ENCODE measurements at places on chromosomes 16 and 17.

DNA sequence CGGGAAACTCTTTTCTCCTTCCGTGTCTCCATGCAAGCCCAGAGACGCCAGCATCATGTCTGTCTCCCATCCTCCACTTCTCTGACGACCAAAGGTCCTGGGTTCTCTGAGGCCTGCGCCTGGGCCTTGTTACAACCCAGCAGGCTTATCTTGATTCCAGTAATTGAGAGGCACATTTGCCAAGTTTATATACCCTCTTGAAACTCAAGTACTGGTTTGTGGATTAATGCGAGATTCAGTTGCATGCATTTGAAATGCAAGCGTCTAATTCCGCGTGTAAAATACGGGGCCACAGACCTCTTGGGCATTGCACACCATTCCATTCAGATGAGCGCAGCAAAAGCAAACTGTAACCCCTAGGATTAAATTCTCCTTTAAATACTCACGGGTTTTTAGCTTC is 28.7 kb upstream of the CRISPLD2 start:
- DNase-seq = no peak

- DNase-seq = no peak
Measured at GRCh38 chr16:17723531-17724134, 252.9 kb upstream of the XYLT1 start.

DNA sequence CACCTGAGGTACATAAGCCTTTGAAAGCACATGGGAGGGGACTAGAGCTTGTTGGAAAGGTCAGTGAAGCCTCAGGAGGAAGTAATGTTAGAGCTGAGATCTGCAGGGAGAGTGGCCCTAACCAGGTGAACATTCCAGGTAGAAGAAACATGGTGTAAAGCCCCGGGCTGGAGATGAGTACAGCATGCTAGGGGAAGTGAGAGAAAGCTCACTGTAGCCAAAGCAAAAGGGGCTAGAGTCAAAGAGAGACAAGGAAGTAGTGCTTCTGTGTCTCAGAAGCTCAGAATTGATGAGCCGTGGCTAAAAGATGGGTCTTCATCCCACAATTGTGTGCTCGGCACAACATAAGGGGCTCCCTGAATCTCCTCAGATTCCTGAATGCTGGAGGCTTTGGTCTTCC is 481.8 kb downstream of the XYLT1 start:
- no peak for DNase-seq

- no peak for DNase-seq
Measured at GRCh38 chr16:24009098-24009497, 173.3 kb downstream of the PRKCB start.

GRCh38 chr16:1772362-1772907 is at the start of gene EME2:
Gene EME2, plus strand, starts transcription at chr16:1772810. Its CDS starts 418 bp downstream, at chr16:1773228.
- no peak for DNase-seq

DNA sequence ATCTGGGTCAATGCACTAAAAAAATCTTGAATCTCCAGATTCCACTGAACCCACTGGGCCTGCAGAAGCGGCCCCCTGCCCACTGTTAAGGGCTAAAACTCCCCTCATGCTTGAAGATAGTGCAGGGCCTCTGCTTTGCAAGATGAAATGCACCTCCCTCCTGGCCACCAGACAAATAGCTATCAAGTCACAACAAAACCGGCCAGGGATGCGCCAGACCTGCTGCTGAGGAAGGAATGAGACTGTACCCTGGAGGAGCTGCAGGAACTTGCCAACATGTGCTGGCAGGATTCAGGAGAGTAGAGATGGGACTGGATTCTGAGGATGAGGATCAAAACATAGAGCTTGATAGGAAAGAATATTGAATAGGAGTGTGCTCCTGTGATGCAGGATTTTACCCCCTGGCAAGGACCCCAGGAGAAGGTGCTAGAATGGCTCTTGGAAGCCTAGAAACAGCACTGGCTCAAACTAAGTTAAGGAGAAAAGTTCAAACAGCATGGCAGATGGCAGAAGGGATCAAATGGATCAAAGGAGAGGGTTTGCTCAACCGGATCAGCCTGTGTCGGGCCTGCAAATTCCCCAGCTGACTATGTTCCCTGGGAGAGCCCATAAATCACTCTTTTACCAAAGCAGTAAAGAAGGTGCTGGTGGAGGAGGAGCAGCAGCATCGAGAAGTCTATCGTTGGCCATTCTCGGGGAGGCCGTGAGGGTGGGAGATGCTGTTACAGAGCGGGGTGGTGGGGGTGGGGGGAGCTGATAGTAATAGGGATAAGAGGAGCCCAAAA is 27.2 kb upstream of the XYLT2 start:
- no peak for DNase-seq

- no peak for DNase-seq
Measured at GRCh38 chr16:86298758-86299134, 211.6 kb upstream of the FOXF1 start.

DNA sequence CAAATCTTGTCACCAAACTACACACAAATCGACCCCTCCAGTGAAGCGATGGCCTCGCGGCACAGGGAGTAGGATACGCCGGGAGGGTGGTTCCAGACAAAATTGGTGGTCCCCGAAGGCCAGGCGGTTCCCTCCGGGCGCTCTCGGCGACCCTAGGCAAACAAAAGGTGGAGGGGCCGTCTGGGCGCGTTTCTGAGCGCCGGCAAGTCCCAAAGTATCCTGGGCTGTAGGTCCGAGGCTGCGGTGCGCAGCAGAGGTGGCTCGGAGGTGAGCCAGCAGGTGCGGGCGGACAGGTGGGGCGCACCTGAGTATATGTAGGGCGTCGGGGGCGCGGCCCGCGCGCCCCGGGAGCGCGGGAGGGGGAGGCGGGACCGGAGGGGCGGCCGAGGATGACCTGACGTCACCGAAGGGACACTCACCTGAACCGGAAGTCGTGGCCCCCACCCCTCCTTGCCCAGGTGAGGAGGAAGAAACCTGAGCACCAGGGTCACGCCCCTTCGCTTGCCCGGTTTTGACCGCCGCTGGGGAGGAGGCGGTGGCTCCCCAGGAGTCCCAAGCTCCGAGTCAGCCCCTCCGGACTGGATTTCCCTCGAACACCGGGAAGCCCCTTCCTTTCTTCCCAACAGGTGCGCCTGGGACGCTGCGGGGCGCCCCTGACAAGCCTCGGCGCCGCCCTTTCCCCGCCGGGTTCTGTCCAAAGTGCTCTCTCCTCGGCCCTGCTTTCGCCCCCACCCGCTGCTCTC is at the start of gene CLDN7:
Gene CLDN7 (minus strand): TSS at position 287 of the 743 bp plus-strand sequence. CDS start 435 bp downstream, outside the sequence.
- DNase-seq = peak; percentile 96

- DNase-seq = no peak
Measured at GRCh38 chr16:66131156-66131807, 235.2 kb upstream of the CDH5 start.

- no peak for DNase-seq
Measured at GRCh38 chr16:23286131-23286532, 16.0 kb upstream of the SCNN1B start.

GRCh38 chr16:64074706-64075105 is 1047.2 kb downstream of the CDH11 start:
- no peak for DNase-seq

DNA sequence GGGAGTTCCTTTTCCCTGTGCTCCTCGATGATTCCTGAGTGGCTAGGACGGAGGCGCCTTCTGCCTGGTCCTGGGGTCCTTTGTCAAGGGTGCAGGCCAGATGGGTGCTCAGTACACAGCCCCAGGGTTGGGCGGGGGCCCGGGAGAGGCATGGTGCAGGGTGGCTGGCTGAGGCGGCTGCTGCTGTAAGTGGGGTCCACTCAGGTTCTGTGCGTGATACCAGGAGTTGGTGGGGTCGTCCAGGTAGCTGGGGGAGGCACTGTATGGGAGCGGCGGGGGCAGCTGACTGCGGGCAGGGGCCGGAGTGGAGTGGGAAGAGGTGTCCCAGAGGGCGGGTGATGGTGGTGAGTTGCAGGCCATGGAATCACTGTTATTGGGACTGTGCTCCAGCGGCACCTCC is 3.6 kb downstream of the DLX3 start:
- no peak for DNase-seq

DNA sequence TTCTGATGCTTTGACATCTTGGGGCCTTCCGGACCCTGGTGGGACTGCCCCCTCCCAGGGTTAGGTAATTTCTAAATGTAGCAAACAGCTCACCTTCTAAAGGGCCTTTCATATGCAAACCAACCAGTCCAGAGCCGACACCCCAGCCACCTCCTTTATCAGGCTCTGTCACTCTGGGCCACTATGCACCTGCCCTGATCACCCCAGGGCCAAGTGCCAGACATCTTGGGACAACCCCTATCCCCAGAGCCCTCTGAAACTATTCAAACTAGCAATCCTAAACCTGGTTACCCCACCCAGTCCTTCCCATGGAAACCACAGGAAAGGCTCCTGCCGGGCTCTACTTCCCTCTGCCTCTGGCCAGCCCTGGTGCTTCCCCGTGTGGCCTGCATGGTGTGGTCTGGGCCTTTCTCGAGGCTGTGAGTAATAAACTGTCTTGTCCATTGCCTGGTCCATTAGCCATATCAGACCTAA is 91.2 kb upstream of the TNRC6C start:
- no peak for DNase-seq

- DNase-seq = no peak
Measured at GRCh38 chr17:54844233-54844632, 56.4 kb upstream of the TOM1L1 start.

- no peak for DNase-seq
Measured at GRCh38 chr16:87344165-87344930, 27.2 kb upstream of the C16orf95 start.

DNA sequence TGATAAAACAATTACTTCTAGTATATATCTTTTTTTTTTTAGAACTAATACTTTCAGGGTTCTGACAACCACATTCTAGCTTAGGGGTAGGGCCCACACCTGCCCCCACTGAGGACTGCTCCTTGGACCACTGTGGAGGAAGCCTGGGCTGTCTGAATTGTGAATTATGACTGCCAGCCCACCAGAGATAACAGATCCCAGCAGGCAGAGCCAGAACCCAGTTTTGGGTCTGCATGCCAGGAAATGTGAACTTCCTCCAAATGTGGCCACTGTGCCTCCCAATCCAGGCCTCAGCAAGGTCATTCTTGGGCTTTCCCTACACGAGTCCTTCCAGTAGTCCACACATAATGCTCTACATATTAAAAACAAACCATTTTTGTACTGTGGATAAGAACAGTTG is 15.9 kb downstream of the VEZF1 start:
- DNase-seq = no peak

DNA sequence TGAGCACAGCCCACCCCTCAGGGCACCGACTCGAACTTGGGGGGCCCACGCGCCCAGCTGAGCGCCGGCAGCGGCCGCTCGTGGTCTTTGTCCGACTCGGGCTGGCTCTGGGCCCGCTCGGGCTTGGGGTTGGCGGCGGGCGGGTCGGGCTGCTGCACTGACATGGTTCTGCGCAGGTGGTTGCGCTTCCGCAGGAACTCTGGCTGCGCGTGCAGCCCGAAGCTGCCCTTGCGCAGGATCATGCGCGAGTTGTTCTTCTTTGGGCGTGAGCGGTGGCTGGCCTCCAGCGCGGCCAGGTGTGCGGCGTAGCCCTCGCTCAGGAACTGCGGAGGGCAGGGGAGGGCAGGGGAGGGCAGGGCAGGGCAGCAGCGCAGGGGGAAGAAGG is 11.1 kb downstream of the PIMREG start:
- DNase-seq = no peak

DNA sequence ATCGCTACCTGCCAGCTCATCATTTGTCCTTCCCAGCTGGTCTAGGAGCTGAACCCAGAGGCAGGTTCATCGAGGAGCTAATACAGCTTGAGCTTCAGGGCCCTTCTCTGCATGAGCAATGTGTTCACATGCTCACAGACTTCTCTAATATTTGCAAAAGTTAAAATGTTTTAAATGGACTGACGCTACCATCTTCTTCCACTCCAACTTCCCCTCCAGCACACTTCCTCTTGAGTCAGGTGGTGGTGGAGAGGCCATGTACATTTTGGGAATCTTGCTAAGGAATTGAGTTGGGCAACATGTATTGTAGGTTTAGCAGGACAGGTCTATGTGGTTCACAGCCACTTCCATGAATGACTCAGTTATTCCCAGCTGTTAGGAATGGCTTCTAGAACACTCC is 21.6 kb upstream of the RHOT1 start:
- DNase-seq = no peak

GRCh38 chr17:14144508-14144907 is 75.2 kb downstream of the COX10 start:
- DNase-seq = no peak

DNA sequence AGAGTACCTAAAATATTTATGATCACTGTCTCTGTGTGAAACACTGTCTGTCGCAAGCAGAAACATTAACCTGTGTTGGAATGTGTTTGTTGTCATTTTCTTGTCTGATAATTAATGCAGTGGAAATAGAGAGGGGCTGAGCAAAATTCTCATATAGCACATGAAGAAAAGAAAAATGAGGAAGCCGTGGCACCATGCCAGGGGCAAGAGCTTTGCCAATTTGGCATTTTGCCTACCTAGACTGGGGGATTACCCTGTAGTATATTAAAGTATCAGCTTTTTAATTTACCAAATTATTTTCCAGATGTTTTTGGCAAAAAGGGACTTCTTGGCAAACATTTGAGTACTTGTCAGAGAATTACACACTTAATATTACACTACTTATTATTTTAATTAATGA is 1326.6 kb upstream of the GOT2 start:
- no peak for DNase-seq

- DNase-seq = no peak
Measured at GRCh38 chr16:1708083-1708767, 2.2 kb downstream of the MAPK8IP3 start.

DNA sequence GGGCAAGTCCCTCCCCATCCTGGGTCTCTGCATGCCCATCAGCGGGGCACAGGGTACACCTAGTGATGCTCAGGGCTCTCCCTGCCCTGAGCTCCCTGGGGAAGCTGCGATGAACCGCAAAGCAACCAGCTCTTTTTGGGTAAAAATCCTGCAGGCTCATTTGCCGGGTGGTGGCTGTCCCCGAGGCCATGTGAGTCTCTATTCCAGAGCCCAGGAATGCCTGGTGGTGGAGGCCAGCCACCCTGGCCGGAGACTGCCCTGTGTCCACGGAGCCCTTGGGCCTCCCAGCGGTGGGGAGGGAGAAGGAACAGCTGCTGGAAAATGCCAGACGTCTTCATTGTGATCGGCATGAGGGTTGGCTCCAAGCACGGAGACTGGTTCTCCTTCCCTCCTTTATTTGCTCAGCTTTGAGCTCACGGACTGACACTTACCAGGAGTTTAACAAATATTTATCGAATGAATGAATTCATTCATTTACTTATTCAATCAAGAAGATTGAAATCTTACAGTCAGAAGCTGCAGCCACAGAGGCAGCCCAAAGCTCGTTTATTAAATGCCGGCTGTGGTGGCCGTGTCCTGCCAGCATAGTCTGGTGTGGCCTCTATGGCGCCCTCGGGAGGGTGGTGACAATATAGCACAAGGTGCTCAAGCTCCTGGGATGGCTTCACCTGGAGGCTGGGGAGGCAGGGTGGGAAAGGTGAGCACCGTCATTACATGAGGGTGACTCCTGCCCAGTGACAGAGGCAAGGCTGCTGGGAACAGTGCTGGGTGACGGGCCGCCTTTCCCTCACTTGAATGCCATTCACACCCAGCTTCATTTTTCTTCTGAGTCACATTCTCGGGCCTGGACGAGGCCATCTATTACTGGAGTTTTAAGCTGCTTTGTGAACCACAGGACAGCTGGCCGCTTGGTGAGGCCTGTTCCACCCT is 31.1 kb upstream of the JPH3 start:
- no peak for DNase-seq

DNA sequence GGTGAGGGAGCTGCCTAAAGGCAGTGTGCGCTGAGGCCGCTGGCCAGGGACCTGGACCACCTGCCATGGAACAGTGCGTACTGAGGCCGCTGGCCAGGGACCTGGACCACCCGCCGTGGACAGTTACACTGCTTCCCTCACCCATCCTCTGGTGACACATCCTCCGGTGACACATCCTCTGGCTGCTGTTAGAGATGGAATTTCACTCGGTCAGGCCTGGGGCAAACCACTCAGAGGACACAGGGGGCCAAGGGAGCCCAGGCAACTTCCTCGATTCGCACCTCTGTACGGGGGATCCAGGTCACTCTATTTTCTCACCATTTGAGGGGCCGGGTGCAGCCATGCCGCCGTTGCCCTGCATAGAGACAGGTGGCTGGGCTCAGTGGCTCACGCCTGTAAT is 32.4 kb upstream of the RPTOR start:
- no peak for DNase-seq
